ENCODE measurements at places on chromosomes 12 and 14. TPM values are rescaled to one million over a fixed set of nuclear protein-coding genes. Genes with fewer than 3 reads are reported as not detected.

Gene HHIPL1
- total RNA-seq, result not detected

Gene TOMM20L
- not detected for total RNA-seq

Gene KRT3
- total RNA-seq, result not detected

Gene BEGAIN
- total RNA-seq, result 1.2 TPM

Gene AHNAK2
- not detected for total RNA-seq

Gene KCNJ8
- not detected for total RNA-seq

Gene CABP1
- total RNA-seq, result not detected

Gene TAOK3
- 61.4 TPM for total RNA-seq

Gene ANKS1B
- not detected for total RNA-seq

Gene GALNT6
- total RNA-seq, result 43.1 TPM

Gene GPX2
- total RNA-seq, result not detected

DNA sequence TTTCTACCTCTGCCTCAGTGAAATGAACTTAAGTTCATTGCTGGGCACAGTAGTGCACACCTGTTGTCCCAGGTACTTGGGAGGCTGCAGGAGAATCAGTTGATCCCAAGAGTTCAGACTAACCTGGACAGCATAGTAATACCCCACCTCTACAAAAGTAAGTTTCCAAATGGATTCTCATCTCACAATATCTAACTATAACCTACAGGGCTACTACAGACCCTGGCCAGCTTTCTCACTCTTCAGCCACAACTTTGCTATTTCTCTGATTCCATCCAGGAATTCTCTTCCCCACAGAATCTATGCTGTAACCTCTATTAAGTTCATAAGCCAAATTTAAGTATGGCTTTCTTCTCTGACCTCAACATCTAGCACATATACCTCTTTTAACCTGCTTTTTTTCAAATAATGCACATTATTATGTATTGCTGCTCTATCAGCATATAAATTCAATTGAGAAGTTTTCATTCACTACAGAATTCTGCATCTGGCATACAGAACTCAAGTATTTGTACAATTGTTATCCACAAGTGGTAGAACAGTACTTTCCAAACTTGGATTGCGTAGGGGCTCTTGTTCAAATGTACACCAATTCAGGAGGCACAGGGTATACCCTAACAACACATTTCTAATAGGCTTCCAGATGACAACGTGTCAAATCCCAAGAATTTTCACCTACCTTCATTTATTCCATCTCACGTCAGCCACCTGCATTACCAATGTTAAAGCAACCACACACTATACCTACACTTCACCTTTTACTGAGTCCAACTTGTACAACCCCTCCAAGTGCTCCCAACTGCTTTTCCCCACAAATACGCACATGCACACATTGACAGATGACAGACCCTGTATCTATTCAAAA lies 3.8 kb downstream of the RPS29 start:
- H3K4me1 ChIP-seq, result peaks cover 48% of the 10 kb centered on the region
- H3K27ac ChIP-seq, result peak overlapping the region; percentile 43
- no peak for DNase-seq
- no peak overlapping the region for H3K4me3 ChIP-seq

- H3K4me1 ChIP-seq, result no peaks in the 10 kb centered on the region
- H3K36me3 ChIP-seq, result no peaks in the 10 kb centered on the region
- no peak overlapping the region for H3K4me3 ChIP-seq
- H3K27ac ChIP-seq, result no peak overlapping the region
- DNase-seq, result no peak
Observed at GRCh38 chr14:88911809-88912208, 87.4 kb downstream of the TTC8 start.

DNA sequence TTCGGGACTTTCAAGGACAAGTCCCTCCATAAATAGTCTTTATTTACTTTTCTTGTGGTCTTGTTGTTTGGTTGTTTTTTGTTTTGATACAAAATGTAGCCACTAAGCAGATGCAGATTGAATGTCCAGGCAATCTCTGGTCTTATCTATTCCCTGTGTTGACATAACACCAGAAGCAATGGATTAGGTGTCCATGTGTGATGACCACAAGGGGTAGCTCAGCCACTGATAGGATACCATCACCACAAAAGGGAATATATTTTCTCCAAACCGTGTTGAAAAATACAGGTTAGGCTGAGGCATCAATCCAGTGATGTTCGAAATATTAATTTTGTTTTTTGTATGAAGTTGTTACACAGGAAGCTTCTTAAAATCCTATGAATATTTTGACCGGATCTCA lies 196.3 kb downstream of the EPS8 start:
- H3K36me3 ChIP-seq, result no peaks in the 10 kb centered on the region
- no peak overlapping the region for H3K4me3 ChIP-seq
- peaks cover 14% of the 10 kb centered on the region for H3K4me1 ChIP-seq
- H3K27me3 ChIP-seq, result no peaks in the 10 kb centered on the region

DNA sequence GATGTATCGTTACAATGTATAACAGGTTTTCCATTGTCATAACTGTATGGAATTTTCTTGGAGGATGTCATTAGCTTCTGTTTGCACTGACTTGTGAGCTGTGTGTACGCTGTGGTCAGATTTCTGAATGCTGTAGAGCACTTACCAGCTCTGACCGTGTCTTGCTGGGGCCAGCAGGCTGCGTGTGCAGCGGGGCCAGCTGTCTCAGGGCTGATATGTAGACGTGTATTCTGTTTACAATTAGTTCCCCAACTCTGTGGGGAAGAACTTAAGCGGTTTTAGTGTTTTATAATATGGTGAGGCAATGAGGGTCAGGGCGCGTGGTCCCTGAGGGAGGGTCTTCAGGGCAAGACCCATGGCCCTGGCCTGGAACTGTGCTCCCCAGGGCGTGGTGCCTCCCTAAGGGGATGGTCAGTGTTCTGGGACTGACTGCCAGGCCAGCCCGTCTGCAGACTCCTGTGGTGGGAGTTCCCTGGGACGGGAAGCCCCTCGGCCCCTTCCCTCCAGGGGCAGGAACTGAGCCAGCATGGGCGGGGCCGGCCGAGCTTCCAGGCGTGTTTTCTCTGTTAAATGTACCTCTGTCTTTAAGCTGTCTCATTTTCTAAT lies 18.7 kb downstream of the XRCC3 start:
- H3K4me1 ChIP-seq, result no peaks in the 10 kb centered on the region
- H3K27ac ChIP-seq, result peak overlapping the region; percentile 20
- H3K36me3 ChIP-seq, result peaks cover 34% of the 10 kb centered on the region
- no peaks in the 10 kb centered on the region for H3K27me3 ChIP-seq

- DNase-seq, result no peak
- H3K4me1 ChIP-seq, result no peaks in the 10 kb centered on the region
Observed at GRCh38 chr12:79114896-79115295, 250.3 kb downstream of the SYT1 start.

- no peaks in the 10 kb centered on the region for H3K4me1 ChIP-seq
- no peak for DNase-seq
- no peaks in the 10 kb centered on the region for H3K27me3 ChIP-seq
- H3K36me3 ChIP-seq, result no peaks in the 10 kb centered on the region
- H3K4me3 ChIP-seq, result no peak overlapping the region
Observed at GRCh38 chr12:101078536-101079285, 131.3 kb downstream of the SLC5A8 start.

DNA sequence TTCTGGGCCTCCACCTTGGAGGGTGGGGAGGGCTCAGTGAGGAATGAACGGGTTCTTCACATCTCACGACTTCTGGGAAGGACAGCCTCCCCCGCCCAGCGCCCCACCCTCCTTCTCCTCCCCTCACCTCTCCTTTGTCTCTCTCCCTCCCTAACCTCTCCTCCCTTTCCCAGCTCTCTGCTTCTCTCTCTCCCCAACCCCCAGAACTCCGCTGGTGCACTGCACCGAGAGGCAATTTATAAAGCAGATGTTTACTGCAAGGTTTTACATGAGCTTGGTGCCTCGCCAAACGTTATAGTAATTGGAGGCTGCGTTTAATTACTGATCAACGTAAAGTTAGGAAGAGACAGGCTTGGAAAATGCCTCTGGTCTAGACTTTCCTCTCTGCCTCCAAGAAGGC lies 42.9 kb upstream of the FAM222A start:
- DNase-seq, result no peak
- no peak overlapping the region for H3K4me3 ChIP-seq
- no peak overlapping the region for H3K27ac ChIP-seq

DNA sequence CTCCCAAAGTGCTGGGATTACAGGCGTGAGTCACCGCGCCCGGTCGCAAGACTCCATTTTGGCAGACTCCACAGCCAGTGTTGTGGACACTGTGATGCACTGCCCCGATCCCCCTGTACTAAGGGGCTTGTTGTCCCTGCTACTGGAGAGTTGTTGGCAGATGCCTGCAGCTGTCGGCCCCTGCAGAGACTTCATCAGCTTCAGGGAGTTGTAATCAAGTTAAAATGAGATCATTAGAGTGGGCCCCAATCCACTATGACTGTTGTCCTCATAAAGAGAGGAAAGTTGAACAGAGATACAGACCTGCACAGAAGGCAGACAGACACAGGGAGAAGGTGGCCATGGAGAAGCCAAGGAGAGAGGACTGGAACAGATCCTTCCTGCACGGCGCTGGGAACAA lies 23.7 kb upstream of the TUBA1A start:
- H3K36me3 ChIP-seq, result no peaks in the 10 kb centered on the region
- DNase-seq, result no peak
- no peak overlapping the region for H3K27ac ChIP-seq

GRCh38 chr14:74630881-74631690 lies 19.0 kb upstream of the LTBP2 start:
- H3K4me3 ChIP-seq, result no peak overlapping the region
- no peak overlapping the region for H3K27ac ChIP-seq
- peaks cover 25% of the 10 kb centered on the region for H3K27me3 ChIP-seq
- no peaks in the 10 kb centered on the region for H3K4me1 ChIP-seq

DNA sequence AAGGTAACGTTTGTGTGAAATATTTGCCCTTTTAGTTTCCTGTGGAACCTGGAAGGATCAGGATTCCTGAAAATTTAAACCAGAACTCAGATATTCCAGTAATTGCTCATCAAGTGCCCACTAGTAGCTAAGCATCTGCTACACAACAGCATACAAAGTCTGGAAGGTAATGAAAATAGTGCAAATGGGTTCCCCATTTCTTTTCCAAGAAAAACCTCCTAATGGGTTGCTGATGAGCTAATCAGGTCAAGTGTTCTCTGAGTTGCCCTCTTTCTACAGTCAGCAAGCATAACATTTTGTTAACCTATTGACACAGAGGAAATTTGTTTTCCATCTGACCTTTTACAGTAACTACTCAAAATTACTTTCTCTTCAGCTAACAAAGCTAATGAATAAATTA lies 83.6 kb upstream of the PMCH start:
- H3K27me3 ChIP-seq, result peaks cover 10% of the 10 kb centered on the region
- no peaks in the 10 kb centered on the region for H3K4me1 ChIP-seq
- no peak for DNase-seq
- H3K4me3 ChIP-seq, result no peak overlapping the region
- H3K36me3 ChIP-seq, result no peaks in the 10 kb centered on the region
- no peak overlapping the region for H3K27ac ChIP-seq

DNA sequence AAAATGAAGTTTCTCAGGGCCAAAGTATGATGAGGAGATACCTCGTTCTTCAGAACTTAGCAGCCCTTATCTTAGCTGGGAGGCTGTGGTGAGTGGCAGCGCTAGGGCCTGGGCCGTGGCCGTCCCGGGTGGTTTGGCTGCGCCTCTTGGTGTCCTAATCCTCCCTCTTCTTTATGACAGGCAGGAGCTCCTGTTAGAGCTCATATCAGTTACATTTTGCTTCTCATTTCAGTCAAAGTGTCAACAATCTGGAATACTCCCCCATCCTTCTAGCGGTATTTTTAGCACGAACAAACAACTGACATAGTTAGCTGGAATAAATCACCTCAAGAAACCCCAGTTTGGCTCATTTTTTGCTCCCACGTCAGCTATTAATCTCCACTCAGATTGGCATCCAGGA lies 188.8 kb downstream of the TTC7B start:
- H3K4me3 ChIP-seq, result no peak overlapping the region
- no peaks in the 10 kb centered on the region for H3K27me3 ChIP-seq

DNA sequence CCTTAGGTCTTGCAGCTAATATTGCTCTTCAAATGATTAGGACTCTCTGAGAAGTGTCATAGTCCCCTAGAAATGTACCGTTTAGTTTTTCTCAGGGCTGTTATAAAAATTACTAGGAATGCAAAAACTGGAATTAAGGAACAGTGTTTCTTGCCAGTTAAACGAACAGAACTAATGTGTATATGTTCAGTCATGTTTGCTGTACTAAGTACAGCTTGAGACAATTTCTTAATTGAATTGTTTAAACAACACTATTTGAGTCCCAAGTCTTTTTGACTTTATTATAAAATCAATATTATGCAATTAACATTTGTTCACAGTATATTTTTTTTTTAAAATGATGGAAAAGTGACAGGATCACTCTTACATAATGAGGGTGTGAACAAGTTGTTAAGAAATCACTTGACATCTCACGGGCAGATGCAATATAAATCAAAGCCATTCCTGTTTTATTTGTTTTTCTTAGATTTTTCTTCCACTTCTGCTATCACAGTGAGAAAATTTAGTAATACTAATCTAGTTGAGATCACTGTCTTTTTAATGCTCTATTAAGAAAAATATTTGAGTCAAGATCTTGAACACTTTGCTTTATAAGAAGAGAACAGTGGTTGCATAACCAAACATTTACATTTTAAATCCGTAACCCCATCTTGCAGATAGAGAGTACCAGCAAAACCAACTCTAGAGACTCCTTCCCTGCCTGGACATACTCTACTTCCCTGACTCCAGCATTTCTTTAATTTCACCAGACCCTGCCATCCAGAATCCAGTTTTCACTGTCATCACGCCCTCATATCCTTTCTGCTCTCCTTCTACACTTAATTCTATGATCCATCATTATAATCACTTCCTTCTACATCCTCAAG lies 140.7 kb upstream of the KITLG start:
- no peaks in the 10 kb centered on the region for H3K36me3 ChIP-seq
- no peak overlapping the region for H3K27ac ChIP-seq
- H3K4me1 ChIP-seq, result no peaks in the 10 kb centered on the region
- no peak overlapping the region for H3K4me3 ChIP-seq
- DNase-seq, result no peak

DNA sequence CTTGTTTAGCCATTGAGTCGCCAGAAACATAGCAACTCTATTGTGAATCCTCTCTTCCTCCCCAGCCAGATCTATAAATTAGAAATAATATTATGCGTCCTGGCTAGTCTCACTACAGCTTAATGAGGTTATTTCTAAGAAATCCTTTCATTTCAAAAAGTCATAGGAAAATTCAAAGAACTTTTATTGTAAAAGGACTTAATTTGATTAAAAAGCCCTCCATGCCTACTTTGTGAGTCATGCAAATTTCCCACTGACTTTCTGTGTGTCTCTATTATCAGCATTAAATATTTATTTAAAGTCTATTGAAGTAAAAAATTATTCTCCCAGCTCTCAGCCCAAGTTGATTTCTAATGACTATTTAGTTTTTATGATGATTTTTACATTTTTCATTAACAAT lies 160.7 kb downstream of the PHLDA1 start:
- no peak overlapping the region for H3K4me3 ChIP-seq
- H3K27me3 ChIP-seq, result peaks cover 11% of the 10 kb centered on the region
- H3K27ac ChIP-seq, result no peak overlapping the region
- peaks cover 5% of the 10 kb centered on the region for H3K36me3 ChIP-seq
- H3K4me1 ChIP-seq, result peaks cover 15% of the 10 kb centered on the region

DNA sequence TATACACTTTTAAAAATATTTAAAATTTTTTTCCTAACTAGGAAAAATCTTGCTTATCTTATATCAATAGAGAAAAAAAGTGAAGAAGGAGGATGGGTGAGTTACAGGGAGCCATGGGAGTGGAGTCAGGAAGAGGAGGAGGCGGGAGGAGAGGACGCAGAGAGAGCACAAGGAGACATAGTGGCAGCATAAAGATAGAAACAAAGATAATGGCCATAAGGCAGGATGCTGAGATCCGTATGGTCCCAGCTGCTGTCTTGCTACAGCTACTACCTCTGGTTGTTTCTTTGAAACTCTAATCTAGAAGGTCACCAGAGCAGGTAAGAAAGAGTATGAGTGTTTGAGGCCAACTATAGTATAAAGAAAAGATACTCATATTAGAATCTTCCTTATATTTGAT lies 2.6 kb upstream of the SOX5 start:
- H3K36me3 ChIP-seq, result no peaks in the 10 kb centered on the region
- H3K27me3 ChIP-seq, result no peaks in the 10 kb centered on the region
- DNase-seq, result no peak
- no peak overlapping the region for H3K27ac ChIP-seq
- no peak overlapping the region for H3K4me3 ChIP-seq
- H3K4me1 ChIP-seq, result no peaks in the 10 kb centered on the region
